Tibial artery (tissue), 4 donors: ENCODE measurements at places on chromosomes 4 and X.

GRCh38 chr4:21226637-21227538 is 526.6 kb downstream of the PACRGL start:
- DNase-seq: no peak

DNA sequence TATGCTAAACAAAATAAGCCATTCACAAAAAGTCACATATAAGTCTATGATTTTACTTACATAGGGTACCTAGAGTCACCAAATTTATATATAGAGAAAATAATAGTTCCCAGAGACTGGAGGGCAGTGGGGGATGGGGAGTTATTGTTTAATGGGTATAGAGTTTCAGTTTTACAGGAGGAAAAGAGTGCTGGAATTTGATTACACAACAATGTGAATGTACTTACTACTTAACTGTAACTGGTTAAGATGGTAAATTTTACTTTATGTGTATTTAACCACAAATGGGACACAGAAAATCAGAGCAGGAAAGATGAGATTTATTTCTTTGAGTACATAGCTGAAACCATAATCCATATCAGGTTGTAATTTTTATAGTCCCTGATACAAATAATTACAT is 144.4 kb downstream of the TMA16 start:
- DNase-seq: no peak

GRCh38 chr4:126446917-126447316 is 1132.2 kb downstream of the FAT4 start:
- no peak for DNase-seq

DNA sequence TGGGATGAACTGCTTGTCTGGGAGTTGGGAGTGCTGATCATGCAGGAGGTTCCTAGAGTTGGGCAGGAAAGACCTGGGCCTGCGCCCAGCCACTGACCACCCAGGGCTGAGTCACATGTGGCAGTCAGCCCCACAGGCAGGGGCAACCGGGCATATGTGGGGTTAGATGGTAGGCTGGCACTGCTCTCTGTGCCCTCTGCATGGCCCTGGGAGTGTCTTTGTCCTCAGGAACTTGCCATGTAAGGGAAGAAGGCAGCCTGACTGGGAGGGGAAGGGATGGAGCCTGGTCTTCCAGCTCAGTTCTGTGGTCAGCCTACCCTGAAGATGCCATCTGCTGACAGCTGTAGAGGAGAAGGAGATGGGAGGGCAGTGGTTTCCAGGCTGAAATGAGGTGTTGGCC is 70.2 kb upstream of the EFNB1 start:
- DNase-seq: no peak

- no peak for DNase-seq
Observed at GRCh38 chr4:80206521-80207171, 9.3 kb downstream of the PRDM8 start.

DNA sequence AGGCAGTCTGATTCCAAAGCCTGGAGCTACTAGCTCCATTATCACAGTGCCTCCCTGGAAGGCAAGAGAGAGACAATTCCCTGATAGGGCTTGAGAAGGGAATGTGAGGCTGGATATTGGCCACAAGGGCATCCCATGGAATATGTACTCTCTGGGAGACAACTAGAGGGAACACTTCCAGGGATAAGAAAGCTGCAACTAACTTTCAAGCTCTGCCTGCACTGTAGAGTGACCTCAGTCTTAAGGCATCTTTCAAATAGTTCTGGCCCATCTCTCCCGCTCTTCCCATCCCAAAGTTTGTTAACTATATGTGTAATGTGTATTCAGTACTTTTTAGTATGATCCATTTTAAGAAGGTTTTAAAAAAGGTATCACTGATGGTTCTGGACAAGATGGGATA is 13.1 kb upstream of the RNF212 start:
- no peak for DNase-seq

GRCh38 chr4:80566203-80566872 is 230.8 kb downstream of the CFAP299 start:
- no peak for DNase-seq

DNA sequence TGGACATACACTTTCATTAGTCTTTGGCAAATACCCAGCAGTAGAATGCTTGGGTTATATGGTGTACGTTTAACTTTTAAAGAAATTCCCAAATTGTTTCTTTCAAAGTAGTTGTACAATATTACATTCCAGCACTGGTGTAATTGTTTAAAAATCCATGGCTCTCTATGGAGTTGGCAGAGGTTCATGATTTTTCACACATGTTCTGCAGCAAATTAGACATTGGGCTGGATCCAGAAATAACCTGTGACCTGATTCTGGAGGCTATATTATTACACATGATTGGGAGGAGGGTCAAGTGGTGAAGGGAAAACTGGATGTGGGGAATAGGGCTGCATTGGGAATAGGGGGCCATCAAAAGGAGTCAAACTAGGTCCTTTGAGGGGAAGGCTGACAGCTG is 41.9 kb downstream of the MAMLD1 start:
- no peak for DNase-seq

GRCh38 chr4:68520985-68521384 is 55.1 kb downstream of the UGT2B17 start:
- DNase-seq: no peak

GRCh38 chr4:109009909-109010308 is 247.1 kb upstream of the ETNPPL start:
- no peak for DNase-seq
